ENCODE measurements at places on chromosomes 12 and 14. TPM values are rescaled to one million over a fixed set of nuclear protein-coding genes. Genes with fewer than 3 reads are reported as not detected.

DNA sequence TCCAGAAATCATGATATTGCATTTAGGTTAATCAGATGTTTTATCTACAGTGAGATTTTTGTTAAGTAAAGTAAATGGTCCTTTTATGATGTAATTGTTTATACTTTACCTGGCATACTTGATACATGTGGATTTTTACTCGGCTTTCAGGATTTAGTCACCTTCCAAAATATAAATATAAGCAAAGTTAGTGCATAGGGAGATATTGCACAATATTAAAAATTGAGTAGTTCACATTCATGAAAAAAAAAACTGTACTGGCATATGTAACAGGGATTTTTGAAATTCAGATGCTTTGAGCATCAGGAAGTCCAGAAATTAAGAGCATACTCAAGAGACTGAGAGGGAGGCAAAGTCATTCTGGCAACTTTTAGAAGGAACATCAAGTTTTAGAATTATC, 173.5 kb downstream of the PLCZ1 start:
- no peak for DNase-seq

DNA sequence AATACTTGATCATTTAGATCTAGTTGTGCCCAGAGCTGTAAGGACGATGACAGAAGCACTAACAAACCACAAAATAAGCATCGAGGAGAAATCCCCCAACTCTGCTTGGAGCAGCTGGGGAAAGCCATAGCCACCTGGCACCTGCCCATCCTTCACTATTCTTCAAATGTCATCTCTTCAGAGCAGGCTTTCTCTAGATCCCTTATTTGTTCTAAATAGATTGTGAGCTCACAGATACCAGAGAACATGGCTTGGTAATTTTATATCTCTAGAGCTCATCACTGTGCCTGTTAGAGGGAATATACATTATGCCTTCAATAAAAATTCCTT, 50.9 kb downstream of the GRIP1 start:
- DNase-seq, result no peak

Gene EID3
- total RNA-seq, result 4.7 TPM

Gene TWF1
- total RNA-seq, result 19.4 TPM

DNA sequence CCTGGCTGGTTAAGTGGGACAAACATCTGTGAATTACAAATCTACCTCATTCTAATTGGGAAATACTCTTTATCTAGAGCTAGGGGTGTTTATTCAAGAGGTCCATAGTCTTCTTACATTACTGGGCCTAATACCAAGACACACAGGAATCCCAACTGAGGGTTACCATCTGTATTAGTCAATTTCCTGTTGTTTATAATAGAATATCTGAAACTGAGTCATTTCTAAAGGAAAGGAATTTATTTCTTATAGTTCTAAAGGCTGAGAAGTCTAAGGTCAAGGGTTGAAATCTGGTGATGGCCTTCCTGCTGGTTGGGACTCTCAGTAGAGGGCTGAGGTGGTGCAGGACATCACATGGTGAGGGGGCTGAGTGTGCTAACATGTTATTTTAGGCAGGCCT, 36.0 kb downstream of the RTRAF start:
- DNase-seq, result no peak

GRCh38 chr12:132812631-132813305, 15.9 kb downstream of the GOLGA3 start:
- DNase-seq, result peak; percentile 49

DNA sequence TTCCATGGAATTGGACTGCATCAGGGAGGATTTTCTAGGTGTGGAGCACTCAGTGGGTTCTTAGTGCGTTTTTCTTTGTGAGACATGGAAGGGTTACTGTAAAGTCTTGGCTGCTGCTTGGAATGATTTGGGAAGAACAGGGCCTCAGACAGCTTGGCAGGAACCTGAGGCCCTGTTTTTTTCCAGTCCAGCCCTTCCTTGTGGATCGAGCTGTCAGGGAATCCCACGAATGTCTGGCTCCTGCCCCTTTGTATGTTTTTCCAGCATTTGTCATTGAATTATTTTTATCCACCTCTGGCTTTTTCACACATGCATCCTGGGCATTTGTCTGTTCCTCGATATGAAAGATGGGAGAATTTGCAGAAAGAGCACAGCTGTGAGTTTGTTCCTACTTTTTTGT, 158.5 kb downstream of the TGFB3 start:
- no peak for DNase-seq

Gene TEX52
- total RNA-seq, result 0.19 TPM

Gene GPRC5D
- total RNA-seq, result not detected

Gene ANO2
- not detected for total RNA-seq

Gene PABPN1
- total RNA-seq, result 198 TPM

- peak; percentile 69 for DNase-seq
These were observed 3.5 kb downstream of the LPAR5 start for GRCh38 chr12:6632026-6632983.

DNA sequence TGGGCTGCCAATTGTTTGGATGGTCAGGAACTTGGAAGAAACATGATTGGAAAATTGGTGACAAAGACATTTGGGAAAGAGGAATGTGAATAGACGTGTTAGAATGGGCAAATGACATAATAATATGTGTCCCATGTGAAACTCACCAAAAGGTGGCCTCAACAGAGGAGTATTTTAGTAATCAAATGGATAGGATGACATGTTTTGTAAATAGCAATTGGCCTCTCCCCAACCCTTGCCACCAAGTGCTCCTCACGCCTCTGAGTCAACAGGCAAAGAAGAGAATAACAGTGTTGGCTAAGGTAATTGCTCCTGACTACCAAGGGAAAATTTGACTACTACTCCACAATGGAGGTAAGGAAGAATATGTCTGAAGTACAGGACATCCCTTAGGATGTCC, 81.4 kb downstream of the ATXN7L3B start:
- no peak for DNase-seq

DNA sequence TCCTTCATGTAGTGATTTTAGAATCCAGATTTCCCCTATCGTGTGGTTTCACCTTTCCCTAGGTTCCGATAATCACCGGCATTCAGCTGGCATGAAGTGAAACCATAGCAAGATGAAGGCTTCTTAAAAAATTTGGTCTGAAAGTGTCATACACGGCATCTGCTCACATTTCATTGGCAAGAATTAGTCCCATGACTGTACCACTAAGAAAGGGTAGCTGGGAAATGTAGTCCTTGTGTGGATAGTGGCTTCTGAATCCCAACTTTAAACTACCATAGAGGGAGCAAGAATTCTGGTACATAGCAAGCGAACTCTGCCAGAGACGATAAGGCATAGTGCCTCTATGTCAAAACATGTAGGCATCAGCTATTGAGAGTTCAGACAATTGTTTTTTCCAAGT, 360.1 kb upstream of the TBX3 start:
- no peak for DNase-seq

GRCh38 chr12:20455001-20455706, 86.8 kb downstream of the PDE3A start:
- DNase-seq, result no peak

- DNase-seq, result no peak
These were observed 165.0 kb upstream of the RTL1 start for GRCh38 chr14:101068313-101069227.

Gene KCNH3
- total RNA-seq, result 1.2 TPM

- DNase-seq, result no peak
These were observed 210.3 kb downstream of the TMTC2 start for GRCh38 chr12:82896979-82897378.

Gene IRAK4
- total RNA-seq, result 33.6 TPM

Gene RD3L
- total RNA-seq, result not detected

DNA sequence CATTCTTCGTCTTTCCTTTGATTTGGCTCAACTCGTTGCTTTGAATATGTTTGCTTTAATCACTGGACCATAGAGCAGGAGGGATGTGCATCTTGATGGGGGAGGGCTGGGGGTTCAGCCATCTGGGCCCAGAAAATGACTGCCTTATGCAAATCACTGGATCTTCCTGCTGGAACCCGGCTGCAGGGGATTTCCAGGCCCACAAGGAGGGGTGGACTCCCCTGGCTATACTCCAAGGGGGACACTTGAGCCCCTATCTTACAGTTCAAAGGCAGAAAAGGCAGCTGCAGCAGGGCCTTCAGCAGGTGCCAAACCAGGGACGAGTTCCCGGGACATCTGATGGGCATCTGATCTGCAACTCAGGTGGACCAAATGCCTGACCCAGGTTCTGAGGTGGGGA, 122.5 kb downstream of the DICER1 start:
- no peak for DNase-seq

DNA sequence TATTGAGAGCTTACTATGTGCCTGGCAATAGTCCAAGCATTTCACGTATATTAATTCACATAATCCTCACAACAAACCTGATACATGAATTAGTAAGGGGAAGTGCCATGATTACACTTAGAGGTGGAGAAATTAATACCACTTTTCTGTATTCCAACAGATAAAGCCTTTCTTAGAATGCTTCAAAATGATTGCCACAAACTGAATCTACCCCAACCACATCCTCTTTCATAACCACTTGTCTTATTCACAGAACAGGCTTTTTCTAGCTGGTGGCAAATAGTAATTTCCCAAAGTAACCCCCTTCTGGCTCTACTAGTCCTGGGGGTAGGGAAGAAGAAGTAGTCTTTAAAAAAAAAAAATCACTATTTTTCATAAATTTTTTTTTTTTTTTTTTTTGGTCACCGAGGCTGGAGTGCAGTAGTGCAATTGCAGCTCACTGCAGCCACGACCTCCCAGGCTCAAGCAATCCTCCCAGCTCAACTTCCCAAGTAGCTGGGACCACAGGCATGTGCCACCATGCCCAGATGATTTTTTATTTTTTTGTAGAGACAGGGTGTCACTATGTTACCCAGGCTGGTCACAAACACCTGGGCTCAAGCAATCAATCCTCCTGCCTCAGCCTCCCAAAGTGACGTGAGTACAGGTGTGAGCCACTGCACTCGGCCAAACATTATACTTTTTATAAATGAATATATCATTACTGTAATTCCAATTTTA, 59.0 kb upstream of the ARID2 start:
- DNase-seq, result no peak

- DNase-seq, result no peak
These were observed 93.4 kb downstream of the TSPAN9 start for GRCh38 chr12:3170423-3171194.

- DNase-seq, result no peak
These were observed 1.0 kb downstream of the ANO2 start for GRCh38 chr12:5944053-5944452.

Gene C12orf50
- not detected for total RNA-seq

GRCh38 chr12:18953505-18953904, 176.0 kb upstream of the PLEKHA5 start:
- DNase-seq, result no peak

Gene CPNE6
- not detected for total RNA-seq

DNA sequence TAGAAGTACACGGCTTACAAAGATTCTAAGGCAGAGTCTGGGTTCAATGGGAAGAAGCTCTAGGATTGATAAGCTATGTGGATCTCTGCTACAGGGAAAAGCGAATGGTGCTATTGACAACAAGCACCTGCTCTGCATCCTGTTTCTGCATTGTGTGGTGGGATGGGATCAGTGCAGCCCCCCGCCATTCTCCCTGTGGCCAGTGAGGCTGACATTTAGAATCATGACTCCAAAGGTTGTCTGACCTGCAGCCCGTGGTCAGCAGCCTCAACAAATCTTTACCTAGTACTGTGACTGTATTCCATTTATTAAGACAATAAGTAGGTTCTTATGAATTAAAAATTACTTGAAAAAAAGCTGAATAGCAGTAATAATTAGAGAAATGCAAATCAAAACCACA, 1477.0 kb upstream of the TMEM132C start:
- no peak for DNase-seq

DNA sequence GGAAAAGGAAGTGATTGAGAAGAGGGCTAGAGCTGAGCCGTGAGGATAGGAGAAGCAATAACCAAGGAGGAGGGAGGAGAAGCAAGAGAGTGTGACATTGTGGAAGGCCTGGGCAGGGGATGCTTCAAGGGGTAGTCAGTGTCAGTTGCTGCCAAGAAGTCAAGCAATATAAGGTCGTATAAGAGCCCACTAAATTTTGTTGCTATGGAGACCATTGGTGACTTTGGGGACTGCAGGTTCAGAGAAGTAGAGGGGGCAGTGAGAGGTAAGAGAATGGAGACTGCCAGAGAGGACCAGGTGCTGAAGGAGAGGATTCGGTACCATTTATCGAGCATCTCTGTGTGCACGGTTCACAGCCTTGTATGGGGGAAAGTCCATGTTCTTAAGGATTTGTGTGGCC, 3.1 kb upstream of the ATXN3 start:
- no peak for DNase-seq

Gene CYP27B1
- 7.1 TPM for total RNA-seq

DNA sequence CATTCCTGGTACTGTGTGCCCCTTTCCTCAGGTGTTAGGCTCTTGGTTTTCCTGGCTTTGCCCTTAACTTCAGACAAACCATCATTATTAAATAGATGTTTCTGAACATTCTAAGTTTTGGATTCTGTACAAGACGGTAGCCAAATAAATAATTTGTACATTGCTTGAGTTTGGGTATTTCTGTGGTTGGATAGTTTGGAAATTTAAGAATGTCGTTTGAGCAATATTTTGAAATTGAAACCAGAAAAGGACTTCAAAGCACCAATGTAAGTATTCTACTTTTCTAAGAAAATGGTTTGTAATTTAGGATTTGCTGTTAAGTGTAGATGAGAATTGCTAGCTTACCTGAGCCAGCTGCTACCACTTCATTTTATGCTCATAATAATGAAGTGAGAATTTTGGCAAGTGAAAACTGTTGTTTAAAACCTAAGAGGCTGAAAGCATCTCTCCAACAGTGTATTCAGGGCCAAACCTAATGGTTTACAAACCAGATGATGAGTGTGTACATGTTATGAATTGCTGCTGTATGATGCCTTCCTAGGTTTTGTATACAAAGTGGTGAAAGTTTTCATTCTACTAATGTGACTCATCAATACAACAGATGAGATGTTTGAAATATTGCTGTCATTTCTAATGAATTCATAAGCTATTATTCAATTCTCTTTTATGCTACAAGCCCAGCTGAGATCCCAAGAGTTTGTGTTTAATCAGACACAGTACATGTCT, 181.5 kb upstream of the PRKD1 start:
- no peak for DNase-seq

DNA sequence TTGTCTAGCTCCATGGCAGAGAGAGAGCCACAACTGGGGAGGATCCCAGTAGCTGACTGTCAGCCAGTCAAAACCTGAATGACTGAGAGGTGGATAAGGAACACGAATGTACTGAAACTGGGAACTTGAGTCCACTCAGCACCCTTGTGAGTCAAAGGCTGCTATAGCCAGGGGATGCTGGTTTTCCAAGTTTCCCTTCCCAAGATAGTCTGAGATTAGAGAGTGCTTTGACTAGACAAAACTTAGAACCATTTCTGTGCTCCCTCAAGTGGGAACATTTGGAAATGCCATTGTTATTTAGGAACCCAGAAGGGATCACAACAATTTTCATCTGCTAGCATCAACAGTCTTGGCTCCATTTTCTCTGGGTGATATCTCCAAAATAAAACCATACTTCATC, 4.0 kb downstream of the PRKAG1 start:
- DNase-seq, result no peak

DNA sequence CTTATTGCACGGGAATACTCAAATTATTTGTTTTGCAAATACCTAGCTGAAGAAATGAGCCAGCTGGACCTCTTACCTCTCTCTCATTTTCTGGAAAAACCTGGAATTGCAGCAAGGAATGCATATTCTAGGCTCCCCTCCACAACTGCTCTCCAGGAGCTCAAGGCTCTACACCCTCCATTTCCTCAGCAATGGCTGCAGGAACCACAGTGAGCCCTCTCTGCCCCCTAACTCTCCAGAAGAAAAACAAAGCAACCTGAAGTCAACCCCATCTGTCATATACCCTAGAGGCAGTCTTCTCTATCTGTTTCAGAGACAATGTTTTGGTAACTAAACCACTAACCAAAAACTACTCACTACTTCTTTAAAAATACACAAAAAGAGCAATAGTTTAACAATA, 221.6 kb downstream of the SLC25A21 start:
- no peak for DNase-seq
